ENCODE measurements at places on chromosomes 12 and 14. TPM values are rescaled to one million over a fixed set of nuclear protein-coding genes. Genes with fewer than 3 reads are reported as not detected.
A peak's percentile ranks its signal among the peaks of the same experiment; 100 is the strongest.

- peak overlapping the region; percentile 67 for H3K27ac ChIP-seq
- H3K36me3 ChIP-seq = peaks cover 28% of the 10 kb centered on the region
- H3K27me3 ChIP-seq = no peaks in the 10 kb centered on the region
- no peak for DNase-seq
- no peak overlapping the region for H3K4me3 ChIP-seq
- peaks cover 15% of the 10 kb centered on the region for H3K4me1 ChIP-seq
Observed at GRCh38 chr12:108812324-108812723, 45.1 kb downstream of the SSH1 start.

- no peak overlapping the region for H3K27ac ChIP-seq
- no peak overlapping the region for H3K4me3 ChIP-seq
- peaks cover 11% of the 10 kb centered on the region for H3K4me1 ChIP-seq
- no peaks in the 10 kb centered on the region for H3K36me3 ChIP-seq
- H3K27me3 ChIP-seq = no peaks in the 10 kb centered on the region
Observed at GRCh38 chr12:69467366-69467765, 2.8 kb upstream of the FRS2 start.

DNA sequence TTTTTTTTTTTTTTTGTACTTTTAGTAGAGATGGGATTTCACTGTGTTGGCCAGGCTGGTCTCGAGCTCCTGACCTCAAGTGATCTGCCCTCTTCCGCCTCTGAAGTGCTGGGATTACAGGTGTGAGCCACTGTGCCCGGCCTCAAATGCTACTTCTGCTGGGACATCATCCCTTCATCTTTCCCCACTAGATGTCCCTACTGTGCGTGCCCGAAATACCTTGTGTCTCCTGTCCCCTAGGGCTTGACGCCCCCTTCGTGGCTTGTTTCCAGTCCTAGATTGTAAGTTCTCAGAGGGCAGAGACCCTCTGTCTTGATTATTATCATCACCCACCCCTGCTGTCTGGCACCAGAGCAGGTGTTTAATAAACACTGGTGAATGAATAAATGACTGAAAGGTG lies 14.9 kb downstream of the CCDC63 start:
- no peak for DNase-seq
- H3K27ac ChIP-seq = no peak overlapping the region
- no peaks in the 10 kb centered on the region for H3K36me3 ChIP-seq
- no peaks in the 10 kb centered on the region for H3K27me3 ChIP-seq

KRT4 gene
- not detected for total RNA-seq

DNA sequence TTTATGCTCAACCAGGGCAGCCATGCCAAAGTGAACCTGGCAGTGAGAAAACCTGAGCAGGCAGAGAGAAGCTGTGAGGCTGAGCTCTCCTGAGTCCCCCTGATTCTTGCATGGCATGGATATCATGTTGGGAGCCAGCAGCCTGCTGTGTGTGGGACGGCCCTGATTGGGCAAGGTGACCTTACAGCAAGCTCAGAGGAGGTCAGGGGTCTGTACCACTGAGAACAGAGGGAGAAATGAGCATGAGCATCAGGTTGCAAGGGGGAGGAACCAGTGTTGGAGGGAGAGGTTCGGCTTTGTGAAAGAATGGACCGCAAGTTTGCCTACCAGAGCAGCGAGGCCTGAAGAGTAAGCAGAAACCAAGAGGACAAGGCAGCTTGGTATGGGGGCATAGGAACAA lies 59.1 kb upstream of the PTGR2 start:
- no peaks in the 10 kb centered on the region for H3K27me3 ChIP-seq
- no peak overlapping the region for H3K27ac ChIP-seq
- peaks cover 39% of the 10 kb centered on the region for H3K4me1 ChIP-seq
- DNase-seq = no peak
- no peak overlapping the region for H3K4me3 ChIP-seq
- H3K36me3 ChIP-seq = no peaks in the 10 kb centered on the region

GRCh38 chr14:85921241-85921640 lies 391.3 kb downstream of the FLRT2 start:
- H3K27ac ChIP-seq = no peak overlapping the region
- H3K27me3 ChIP-seq = no peaks in the 10 kb centered on the region
- no peak overlapping the region for H3K4me3 ChIP-seq
- no peaks in the 10 kb centered on the region for H3K4me1 ChIP-seq
- no peaks in the 10 kb centered on the region for H3K36me3 ChIP-seq
- DNase-seq = no peak

- no peaks in the 10 kb centered on the region for H3K27me3 ChIP-seq
- no peak overlapping the region for H3K4me3 ChIP-seq
Observed at GRCh38 chr14:101893759-101894158, 70.6 kb upstream of the DYNC1H1 start.

GRCh38 chr12:5586201-5586600 lies 154.3 kb downstream of the NTF3 start:
- H3K4me3 ChIP-seq = no peak overlapping the region
- H3K36me3 ChIP-seq = no peaks in the 10 kb centered on the region
- DNase-seq = no peak
- H3K4me1 ChIP-seq = peaks cover 11% of the 10 kb centered on the region

- no peaks in the 10 kb centered on the region for H3K27me3 ChIP-seq
- no peaks in the 10 kb centered on the region for H3K4me1 ChIP-seq
- no peak for DNase-seq
- no peak overlapping the region for H3K4me3 ChIP-seq
Observed at GRCh38 chr14:55867311-55867710, 250.9 kb upstream of the PELI2 start.

TOMM20L gene
- not detected for total RNA-seq

RDH16 gene
- 0.54 TPM for total RNA-seq

DNA sequence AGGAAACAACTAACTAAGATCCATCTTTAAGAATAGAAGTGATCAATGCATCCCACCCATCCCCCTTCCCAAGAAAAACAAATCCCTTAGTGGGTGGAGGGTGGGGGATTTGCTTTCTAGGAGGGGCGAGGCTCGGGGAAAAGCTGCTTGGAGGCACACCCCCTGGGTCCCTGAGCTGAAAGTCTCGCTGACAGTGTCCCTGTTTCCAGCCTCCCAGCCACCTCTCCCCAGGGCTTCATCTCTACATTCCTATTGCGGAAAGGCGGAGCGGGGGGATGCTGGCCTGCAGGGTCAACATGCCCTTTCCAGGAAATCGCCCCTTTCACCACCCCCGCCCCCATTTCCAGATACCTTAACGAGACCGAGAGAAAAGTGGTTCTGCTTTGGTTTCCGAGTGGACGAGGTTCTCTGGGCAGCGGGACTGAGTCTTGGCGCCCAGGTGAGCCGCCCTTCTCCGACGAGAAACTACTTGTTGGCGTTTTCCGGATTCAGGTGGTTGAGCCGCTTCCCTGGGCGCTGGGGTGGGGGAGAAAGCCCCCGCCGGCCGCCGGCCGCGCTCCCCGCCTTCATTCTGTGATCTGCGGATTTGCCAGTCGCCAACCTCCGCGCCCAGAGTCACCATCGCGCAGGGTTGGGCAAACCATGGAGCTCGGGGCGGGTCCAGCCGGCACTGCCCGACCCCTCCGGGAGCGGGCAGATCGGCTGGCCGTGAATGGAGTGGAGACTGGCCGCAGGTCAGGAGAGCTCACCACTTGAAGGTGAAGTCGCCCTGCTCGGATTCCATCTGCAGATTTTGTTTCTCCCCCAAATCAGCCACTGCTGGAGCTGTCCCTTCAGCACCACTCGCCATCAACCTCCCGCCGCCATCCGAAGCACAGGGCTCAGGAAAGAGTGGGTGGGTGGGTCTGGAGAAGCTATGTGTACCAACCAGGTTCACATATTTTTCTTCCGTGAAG lies 505 bp downstream of the KCNC2 start:
- H3K4me1 ChIP-seq = no peaks in the 10 kb centered on the region
- H3K36me3 ChIP-seq = no peaks in the 10 kb centered on the region
- peak overlapping the region; percentile 15 for H3K4me3 ChIP-seq

SMARCC2 gene
- 68.6 TPM for total RNA-seq

- H3K36me3 ChIP-seq = no peaks in the 10 kb centered on the region
- H3K4me1 ChIP-seq = peaks cover 17% of the 10 kb centered on the region
- H3K27me3 ChIP-seq = no peaks in the 10 kb centered on the region
- no peak overlapping the region for H3K27ac ChIP-seq
- H3K4me3 ChIP-seq = no peak overlapping the region
Observed at GRCh38 chr12:75722714-75723200, 211.3 kb upstream of the KRR1 start.

- peak overlapping the region; percentile 79 for H3K4me3 ChIP-seq
- no peaks in the 10 kb centered on the region for H3K4me1 ChIP-seq
- no peaks in the 10 kb centered on the region for H3K27me3 ChIP-seq
- H3K36me3 ChIP-seq = no peaks in the 10 kb centered on the region
- DNase-seq = no peak
Observed at GRCh38 chr12:16606201-16606849, 363 bp upstream of the LMO3 start.

DNA sequence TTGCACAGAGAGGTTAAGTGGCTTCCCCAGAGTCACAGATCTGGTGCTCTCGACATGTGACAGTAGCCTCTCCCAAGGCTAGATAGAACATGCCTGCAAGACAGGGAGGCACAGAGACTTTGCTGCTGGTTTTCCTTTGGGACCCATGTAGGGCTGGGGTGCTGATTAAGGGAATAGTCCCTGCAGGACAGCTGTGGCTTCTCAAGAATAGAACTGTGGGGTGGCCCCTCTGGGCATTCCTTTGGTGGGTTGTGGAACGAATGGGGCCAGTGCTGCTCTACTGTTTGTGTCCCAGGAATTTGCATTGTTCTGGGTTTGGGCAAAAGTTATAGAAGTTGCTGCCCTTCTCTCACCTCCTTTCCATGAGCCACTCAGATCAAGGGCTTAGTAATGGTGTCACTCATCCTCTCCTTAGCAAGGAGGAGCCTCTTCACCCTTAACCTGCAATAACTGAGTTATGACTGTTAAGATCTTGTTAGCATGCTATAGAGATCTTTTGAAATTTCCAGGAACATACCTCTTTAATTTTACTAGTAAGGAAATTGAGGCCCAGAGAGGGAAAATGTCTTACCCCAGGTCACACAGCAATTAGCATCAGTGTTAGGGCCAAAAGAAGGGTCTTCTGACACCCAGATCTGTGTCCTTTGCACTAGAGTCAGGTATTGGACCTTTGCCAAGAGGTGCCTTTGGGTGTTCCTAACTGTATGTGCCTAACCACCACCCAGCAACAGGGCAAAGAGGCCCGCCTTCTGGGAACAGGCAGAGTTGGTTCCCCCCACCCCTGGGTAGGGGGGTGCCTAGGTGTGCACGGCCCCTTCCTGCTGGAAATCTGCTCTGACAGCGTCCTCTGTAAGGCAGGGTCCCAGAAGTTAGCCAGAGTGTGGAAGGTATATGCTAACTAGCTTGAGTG lies 31.4 kb downstream of the CD9 start:
- H3K27me3 ChIP-seq = no peaks in the 10 kb centered on the region
- H3K4me3 ChIP-seq = no peak overlapping the region
- peaks cover 25% of the 10 kb centered on the region for H3K36me3 ChIP-seq
- H3K27ac ChIP-seq = peak overlapping the region; percentile 4
- peaks cover 81% of the 10 kb centered on the region for H3K4me1 ChIP-seq

NTF3 gene
- 24.4 TPM for total RNA-seq

DNA sequence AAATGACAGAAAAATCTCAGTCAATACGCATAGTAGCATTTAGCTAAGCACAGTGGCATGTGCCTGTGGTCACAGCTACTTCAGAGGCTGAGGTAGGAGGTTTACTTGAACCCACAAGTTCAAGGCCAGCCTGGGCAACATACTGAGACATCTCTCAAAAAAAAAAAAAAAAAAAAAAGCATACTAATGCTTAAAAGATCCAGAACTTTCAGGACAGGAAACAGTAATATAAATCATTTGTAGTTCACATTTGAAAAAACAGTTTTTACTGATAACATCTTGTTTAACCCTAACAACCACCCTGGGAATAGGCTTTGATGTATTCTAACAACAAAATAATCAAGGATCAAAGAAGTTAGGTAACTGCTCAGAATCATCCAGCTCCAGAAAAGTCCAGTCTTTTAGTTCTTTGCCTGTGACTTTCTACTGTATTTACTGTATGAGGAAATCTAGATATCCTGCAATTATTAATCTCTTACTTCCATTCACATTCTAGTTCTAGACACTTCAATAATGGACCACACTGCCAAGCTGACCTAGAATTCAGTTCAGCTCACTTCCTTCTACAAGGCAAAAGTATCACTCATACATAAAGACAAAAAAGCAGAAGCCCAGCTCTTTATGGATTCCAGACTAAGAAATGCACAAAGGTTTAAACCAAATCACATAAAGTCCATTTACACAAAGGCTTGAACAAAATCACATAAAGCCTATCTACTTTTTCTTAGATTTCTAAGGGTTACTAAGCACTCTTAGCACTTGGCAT lies 28.5 kb downstream of the PAWR start:
- no peak overlapping the region for H3K27ac ChIP-seq
- H3K4me1 ChIP-seq = peaks cover 14% of the 10 kb centered on the region
- no peak for DNase-seq

DNA sequence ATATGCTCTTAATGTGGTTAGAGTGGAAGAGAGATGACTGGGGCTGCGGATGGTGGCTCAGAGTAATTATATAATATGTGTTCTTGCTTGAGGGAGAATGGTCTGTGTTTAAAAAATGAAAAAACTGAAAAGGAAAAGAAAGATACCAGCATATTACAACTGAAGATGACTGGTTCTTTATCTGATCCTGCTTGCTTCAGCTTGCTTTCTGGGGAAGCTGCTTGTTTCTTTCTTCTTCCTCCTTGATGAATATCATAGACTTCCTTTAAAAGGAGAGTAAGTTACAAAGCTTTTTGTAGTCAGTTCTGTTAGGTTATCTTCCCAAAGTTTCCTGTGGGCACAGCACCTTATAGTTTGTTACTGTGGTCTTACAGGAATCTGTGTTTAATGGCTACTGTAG lies 210.9 kb downstream of the ERC1 start:
- peaks cover 6% of the 10 kb centered on the region for H3K36me3 ChIP-seq
- no peak for DNase-seq
- no peak overlapping the region for H3K27ac ChIP-seq

DNA sequence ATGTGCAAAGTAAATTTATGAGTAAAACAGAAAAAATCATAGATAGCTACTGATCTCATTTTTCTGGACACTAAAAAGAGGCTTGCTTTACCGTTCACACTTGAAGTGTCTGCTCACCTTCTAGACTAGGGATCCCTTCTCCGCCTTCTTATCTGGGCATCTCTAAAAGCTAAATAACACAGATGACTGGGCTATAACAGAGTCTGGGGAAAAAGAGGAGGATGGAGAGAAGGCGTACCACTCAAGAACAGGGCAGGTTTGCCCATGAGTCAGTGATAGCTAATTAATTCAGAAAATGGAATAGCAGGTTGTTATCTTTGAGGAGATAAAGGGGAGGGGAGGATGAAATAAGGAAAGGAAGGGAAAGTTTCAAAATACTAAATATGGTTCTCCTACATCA lies 185.3 kb downstream of the MED13L start:
- no peak overlapping the region for H3K27ac ChIP-seq
- H3K36me3 ChIP-seq = no peaks in the 10 kb centered on the region
- peaks cover 7% of the 10 kb centered on the region for H3K4me1 ChIP-seq
- no peaks in the 10 kb centered on the region for H3K27me3 ChIP-seq

BMAL2 gene
- total RNA-seq = 11.1 TPM

POLE2 gene
- 0.27 TPM for total RNA-seq

RNASE2 gene
- 7.2 TPM for total RNA-seq
